ENCODE measurements at places on chromosomes 2 and 18. TPM values are rescaled to one million over a fixed set of nuclear protein-coding genes. Genes with fewer than 3 reads are reported as not detected.

ELOA2 gene
- not detected for total RNA-seq

ARHGAP28 gene
- total RNA-seq, result 2.3 TPM

HTR2B gene
- not detected for total RNA-seq

TUBB6 gene
- total RNA-seq, result 425 TPM

SERPINB13 gene
- total RNA-seq, result not detected

CFAP53 gene
- total RNA-seq, result 0.22 TPM

DNA sequence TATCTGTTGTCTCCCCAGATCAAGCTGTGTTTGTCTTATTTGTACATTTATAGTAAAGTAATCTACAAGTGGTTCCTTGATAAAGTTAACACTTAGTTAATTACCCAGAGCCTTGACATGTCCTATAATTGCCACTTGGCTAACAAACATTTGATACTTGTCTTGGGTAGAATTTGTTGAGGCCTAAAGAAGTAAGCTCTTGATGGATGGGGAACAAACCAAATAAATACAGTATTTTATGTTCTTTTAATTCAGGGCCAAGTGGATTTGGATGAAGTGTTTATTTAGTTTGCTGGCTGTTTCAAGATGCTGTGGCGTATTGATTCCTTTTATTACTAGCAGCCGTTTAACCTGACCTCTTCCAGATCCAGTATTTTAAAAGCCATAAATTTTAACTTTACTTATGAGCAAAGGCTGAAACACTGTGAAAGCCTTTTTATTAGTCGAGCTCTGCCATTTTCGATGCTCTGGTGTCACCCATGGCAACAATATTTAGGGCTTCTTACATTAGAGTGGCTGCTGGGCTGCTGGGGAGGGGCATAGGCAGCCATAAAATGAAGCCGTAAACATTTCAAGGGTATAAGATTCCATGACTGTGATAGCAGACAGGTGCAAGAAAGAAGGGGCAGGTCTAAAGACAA is 401.6 kb upstream of the NRP2 start:
- no peak for DNase-seq

- DNase-seq, result no peak
Measured at GRCh38 chr2:186531257-186531775, 45.3 kb downstream of the ZC3H15 start.

- DNase-seq, result no peak
Measured at GRCh38 chr2:27823135-27823534, 51.6 kb downstream of the MRPL33 start.

DNA sequence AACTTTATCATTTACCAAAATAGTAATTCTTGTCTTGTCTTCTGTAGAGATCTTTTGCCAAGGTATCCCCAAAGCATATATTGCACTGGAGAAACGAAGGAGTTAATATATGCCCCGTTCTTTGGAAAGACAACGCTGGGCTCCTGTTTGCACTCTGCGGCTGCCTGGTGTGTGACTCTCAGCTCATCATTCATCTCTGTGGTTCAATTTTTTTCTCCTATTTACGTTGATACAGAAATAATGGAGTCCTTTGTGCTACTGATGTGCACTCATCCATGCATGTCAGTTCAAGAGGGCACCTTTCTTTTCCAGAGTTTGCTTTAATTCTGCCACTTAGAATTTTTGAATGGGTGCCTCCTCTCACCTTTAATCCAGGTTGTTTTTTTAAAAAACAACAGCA is 655.5 kb downstream of the DCDC2C start:
- DNase-seq, result no peak

GRCh38 chr2:216687111-216687510 is 8.2 kb downstream of the IGFBP5 start:
- no peak for DNase-seq

DNA sequence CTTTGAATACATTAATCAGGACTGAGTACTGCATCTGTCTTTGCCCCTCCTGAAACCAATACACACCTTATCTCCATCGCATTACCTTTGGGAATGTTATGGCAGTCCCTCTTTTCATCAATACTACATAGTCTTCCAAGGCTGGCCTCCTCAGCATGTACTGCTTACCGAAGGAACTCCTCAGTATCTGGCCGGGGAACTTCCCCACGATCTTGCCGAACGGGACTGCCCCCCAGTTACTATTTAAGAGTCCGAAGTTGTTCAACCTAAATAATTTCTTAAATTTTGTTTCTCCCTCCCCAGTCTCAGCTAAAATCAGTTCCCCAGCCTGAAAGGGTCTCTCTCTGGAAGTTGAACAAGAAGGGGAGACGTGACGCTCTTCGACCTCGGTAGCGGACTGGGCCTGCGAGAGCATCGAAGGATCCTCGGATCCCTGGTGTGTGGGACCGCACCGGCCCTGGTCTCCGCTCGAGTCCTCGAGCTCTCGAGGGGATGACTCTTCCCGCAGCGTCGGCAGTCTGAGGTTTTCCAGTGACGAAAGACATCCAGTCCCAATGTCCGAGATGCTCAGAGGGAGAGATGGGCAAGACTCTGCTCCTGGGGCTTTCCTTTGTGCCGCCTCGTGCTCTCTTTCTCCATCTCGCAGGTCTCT is 489 bp downstream of the TRMT61B start:
- no peak for DNase-seq

DNA sequence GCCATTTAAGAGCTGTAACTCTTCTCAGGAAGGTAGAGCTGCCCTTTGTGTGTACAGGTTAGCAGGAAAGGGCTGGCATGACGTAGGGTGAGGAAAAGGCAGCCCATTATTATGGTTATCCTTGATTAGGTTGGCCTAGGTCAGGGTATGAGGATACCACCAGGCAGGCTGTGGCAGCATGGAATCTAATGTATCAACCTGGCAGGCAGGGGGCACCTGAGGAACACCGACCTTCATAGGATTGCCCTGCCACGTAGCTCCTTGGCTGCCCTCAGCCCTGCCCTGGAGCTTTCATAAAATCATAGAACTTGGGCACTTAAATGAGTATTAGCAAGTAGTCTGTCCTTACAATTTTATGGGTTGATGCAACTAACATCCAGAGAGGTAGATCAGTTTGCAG is 261.6 kb downstream of the LTBP1 start:
- no peak for DNase-seq

Measured in epithelial cell of proximal tubule (primary cell).